ENCODE measurements at places on chromosomes 16 and 17.

DNA sequence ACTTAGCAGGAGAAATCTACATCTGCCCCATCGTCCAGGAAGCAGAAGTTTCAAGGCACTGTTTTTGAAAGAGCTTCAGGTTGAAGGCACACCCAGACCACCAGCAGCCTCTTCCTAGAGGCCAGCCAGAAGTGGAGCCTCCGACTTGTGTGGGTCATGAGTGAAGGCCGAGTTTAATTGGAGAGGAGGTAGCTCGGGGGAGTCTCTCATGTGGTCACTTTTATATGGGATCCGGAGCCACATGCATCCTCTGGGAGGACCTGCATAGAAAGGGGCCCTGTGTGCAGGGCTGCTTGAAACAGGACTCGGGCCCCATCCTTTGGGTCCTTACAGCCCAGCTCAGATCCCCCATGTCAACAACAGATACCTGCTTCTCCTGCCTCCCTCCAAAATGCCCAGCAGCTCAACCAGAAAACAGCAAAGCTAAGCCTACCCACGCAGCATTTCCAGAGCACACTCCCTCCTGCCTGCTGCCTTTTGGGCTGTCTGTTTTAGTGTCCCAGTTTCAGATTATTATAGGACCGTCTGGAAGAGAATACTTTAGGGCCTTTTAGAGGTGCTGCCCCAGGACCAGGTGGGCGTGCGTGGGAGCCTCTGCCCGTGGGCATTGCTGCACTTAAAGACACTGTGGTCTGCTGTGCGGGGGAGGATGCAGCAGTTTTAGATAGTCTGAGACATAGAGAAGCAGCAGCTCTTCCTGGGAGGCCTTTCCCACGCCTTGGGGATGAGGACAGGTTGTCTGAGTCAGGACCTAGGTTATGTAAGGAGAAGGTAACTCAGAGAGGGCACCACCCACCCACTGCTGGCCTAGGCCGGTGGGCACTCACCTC is 29.5 kb downstream of the MPRIP start:
- DNase-seq: no peak

- no peak for DNase-seq
Measured at GRCh38 chr16:67040166-67040565, 11.2 kb downstream of the CBFB start.

DNA sequence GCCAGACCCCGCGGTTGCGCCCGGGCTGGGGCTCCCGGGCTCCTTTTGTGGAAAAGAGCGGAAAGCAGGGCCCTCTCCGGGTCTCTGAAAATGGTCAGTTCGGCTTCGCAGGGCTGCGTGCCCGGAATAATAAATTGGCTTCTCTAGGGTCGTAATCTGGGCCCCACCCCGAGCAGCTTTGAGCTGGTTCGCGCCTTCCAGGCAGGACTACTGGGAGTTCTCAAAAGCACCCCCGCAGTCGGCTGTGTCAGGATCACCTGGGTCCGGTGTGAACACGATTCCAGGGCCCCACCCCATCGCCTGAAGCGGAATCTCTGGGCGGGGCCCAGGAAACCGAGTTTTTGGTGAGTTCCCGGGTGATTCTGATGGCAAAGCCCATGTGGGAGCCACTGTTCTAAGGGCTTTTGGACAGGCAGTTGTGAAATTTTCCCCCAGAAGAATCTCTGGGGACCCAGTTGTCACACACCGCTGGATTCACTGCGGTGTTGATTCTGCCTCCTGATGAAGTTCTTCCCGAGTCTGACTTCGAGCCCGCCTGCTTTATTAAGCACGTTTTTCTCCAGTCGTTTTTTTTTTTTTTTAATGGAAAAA is 77.0 kb downstream of the MRC2 start:
- DNase-seq: no peak

DNA sequence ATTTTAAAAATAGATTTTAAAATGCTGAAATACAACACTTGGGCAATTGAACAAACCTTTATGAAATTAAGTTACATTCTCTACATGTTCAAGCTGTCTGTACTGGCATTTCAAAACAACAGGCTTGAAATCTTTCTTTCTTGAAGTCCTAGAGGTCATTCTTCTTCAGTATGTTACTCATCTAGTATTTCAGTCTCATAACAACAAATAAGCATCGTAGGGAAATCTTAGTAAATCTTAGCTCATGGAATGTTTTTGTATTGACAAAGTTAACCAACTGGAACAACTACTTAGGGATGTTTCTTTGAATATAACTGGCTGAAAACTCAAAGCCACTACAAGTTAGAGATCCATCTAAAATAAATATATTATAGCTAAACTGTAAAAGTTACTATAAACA is 96.6 kb downstream of the KIF2B start:
- no peak for DNase-seq

DNA sequence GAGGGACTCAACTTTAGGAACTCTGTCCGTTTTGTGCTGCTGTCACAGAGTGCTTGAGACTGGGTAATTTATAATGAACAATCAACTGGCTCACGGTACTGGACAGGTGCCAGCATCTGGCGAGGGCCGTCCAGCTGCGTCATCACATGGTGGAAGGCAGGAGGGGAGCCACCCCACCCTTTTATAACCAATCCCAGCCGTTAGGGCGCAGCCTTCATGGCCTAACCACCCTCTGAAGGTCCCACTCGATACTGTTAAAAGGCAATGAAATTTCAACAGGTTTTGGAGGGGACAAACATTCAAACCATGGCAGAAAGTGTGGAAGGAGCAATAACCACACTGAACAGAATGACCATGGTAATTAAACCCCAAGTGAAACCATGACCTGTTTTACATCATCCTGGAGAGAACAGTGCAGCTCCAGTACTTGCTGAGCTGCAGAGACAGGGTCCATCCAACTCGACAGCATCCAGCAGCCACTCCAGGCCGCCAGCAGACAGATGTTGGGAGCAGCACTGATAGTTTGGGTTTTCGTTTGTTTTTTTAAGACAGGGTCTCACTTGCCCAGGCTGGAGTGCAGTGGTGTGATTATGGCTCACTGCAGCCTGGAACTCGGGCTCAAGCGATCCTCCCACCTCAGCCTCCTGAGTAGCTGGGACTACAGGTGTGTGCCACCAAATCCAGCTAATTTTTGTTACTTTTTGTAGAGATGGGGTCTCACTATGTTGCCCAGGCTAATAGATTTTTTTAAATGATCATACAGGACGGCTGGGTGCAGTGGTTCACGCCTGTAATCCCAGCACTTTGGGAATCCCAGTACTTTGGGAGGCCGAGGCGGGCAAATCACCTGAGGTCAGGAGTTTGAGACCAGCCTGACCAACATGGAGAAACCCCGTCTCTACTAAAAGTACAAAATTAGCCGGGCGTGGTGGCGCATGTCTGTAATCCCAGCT is 11.0 kb downstream of the CHMP6 start:
- DNase-seq: no peak

GRCh38 chr16:67976205-67976604 is 4.1 kb downstream of the DPEP3 start:
- DNase-seq: no peak

DNA sequence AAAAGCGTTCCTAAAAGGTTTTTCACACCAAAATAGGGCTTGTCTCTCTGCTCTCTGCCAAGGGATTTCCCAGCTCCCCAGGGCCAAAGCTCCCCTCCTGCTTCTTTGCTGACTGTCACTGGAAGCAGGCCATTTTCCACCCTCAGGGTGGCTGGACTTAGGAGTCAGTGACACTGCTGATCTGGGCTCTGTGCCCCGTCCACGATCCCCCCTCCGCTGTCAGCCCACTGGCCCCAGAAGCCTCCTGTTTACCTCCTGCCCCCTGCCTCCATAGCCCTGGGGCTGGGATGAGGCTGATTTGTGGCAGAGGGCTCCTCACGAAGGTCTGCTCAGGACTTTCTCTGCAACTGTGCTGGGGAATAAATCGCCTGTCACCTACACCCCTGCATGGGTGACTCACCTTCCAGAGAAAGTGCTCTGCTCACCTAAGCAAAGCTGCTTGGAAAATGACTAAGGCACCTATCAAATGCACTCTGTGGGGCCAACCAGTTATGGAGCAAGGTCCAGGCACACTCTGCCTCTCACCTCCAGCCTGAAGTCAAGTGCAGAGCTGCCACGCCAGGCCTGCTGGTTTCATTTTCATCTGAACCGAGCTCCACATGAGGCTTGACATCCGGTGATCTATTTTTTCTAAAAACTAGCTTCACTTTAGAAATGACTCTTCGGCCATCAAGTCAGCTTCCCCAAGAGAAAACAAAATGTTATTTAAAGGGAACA is 4.9 kb downstream of the MAP3K14 start:
- no peak for DNase-seq

DNA sequence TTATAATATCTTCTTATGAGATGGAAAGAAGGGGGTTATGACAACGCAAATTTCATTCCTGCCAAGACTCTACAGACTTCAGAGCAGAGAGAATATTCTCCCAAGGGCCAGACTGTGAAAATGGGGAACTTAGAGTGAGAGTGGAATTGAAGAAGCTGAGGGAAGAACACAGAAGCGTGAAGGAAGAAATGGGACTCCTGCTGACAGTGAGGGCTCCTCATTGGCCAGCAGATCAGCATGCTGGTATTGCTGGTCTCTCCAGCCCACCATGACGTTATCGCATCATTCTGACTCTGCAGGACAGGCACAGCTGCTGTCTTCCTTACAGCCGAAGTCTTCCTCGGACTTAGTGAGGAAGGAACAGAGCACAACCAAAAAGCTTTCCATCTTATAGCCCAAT is 24.3 kb downstream of the CCL4 start:
- DNase-seq: no peak

- no peak for DNase-seq
Measured at GRCh38 chr16:67780847-67781564, 25.4 kb downstream of the RANBP10 start.

DNA sequence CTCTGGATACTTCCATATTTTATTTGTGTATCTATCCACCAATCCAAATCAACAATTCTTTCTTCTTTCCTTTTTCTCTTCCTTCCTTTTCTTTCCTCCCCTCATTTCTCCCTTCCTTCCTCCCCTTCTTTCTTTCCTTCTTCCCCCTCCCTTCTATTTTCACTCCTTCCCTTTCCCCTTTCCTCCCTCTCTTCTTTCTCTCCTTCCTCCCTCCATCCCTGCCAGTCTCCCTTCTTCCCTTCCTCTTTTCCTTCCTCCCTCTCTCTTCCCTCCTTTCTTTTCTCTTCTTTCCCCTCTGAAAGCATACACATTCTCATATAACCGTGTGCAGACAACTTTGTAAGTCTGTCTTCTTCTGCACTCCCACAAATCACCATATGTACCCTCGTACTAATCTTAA is 382.3 kb upstream of the MAF start:
- no peak for DNase-seq

DNA sequence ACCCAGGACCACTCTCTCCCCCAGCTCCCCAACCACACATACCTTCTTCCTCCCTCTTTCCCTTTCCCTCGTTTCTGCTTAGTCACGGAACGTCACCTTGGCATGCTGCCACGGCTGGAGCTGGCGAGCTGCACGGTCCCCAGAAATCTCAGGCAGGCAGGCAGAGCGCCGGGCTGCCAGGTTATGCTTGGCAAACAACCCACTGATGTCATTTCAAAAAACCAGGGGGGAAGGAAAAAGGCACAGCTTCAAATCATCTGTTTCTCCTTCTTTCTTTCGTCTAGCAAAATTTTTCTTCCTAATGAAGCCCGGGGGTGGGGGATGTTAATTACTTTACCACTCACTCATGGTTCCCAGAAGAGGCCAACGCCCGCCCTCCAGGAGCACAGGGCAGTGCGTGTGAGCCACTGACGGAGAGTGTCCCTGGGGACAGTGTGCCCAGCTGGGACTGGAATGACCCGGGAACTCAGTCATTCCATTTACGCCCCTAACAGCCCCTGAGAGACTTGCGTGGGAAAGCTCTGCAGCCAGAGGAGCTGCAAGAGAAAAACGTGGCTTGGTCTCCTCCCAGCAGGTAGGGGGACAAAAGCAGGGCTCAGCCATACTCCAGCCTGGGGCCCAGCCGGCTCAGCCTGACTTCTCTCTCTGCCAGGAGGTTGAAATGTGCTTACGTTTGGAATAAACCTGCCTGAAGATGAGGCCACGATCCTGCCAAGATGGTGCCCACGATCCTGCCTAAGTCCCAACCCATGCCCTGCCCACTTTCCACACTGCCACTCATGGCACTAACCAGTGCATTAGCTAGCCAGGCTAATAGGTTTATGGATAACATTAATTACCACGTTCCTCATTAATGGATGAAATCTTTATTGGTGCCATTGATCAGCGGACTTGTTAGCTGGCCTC is 198.9 kb downstream of the ZFHX3 start:
- DNase-seq: no peak

- DNase-seq: no peak
Measured at GRCh38 chr16:86924537-86924936, 346.2 kb downstream of the FOXL1 start.

DNA sequence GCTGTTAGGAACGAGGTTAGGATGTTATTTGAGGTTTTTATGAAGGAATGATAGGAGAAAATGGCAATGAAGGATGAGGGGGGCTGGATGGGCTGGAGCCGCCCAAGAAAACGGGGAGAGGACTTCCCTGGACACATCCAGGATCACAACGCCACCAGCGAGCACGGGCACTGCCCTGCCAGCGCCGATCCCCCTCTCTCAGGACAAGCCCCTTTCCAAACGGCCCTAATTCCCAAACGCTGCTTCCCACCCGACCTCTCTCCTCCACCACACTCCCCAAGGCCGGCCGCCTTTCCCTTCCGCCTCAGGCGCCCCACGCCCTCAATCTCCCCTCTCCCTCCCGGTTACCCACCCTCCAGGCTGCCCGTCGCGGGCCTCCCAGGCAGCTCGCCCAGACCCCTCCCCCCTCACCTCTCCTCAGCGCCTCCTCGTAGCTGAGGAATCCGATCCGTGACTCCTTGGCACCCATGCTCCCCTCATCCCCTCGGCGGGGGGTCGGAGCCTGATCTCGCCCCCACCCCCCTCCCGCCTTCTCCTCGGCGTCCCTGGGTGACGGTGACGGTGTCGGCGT is 377 bp downstream of the USP32 start:
- DNase-seq: no peak

- no peak for DNase-seq
Measured at GRCh38 chr17:7557775-7558543, 591 bp upstream of the TNFSF13 start.

DNA sequence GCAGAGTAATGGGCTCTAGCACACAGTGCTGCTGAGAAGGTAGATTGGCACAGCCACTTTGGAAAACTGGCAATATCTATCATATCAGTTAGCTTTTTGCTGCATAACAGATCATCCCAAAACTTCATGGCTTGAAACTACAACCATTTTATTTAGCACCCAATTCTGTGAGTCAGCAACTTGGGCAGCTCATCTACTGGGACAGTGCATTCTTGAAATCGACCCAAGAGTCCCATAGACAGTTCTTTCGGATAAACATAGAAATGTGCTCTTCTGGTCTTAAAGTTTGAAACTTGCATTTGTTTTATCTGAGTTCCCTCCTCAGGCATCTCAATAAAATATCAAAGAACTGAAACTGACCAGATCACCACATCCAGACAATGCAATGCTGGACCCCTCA is 76.7 kb downstream of the CEP112 start:
- DNase-seq: no peak

GRCh38 chr17:33868899-33869298 is 386.2 kb upstream of the CCL2 start:
- no peak for DNase-seq

GRCh38 chr16:88192601-88193000 is 190.2 kb upstream of the ZNF469 start:
- no peak for DNase-seq

- no peak for DNase-seq
Measured at GRCh38 chr16:86214326-86215232, 295.7 kb upstream of the FOXF1 start.
